CD4-positive, alpha-beta T cell treated with Interleukin-2 at 100 ng/mL for 4 hours (primary cell): ENCODE measurements at places on chromosomes 7 and 10.

DNA sequence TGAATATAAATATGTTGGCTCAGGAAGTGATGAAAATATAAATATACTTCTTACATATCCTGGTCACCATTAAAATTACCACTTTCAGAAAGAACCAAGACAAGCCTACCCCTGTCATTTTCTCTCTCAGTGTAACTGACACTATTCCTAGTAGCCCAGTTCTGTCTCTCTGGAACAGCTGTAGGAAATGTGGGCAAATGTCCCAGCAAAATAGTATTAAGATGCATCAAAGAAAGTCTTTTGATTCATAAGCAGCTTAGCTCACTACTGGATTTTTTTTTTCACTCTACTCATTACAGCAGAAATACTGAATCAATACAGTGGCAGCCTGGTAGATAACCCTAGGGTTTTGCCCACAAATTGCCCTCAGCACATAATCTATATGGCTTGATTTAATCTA is 290.9 kb downstream of the DNAJB9 start:
- no peak for DNase-seq

DNA sequence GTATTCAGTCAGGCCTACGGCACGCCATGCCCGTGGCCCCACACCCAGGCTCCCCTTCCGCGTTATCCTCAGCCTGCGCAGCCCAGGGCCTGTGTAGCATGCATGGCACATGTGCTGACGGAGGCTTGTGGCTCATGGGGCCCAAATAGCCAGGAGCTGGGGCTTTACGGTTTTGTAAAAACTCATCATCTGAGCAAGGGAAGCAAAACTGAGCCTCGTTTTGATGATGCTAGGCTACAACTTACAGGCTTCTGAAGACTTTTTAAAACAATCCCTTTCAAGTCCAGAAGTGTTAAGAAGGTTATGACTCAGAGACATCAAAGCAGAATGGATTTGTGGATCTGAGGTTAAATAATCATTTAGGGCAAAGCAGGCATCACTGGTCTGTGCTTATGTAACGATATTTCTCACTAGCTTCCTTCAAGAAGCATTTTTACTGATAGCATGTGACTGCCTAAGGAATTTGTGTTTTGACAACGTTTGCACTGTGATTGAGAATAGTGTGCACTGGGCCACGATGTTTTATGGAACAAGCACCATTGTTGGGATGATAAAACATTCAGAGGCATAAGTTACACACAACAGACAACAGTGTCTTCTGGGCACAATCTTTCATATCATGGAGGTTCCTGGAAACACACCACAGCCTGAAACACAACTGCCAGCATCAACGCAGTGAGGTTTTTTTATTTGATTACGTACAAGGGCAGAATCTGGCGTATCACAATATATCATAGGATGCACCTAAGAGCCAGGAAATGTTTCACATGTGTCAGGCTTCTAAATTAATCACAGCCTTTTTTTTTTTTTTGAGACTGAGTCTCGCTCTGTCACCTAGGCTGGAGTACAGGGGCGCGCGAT is 274.3 kb downstream of the CCDC3 start:
- DNase-seq = peak; percentile 6

DNA sequence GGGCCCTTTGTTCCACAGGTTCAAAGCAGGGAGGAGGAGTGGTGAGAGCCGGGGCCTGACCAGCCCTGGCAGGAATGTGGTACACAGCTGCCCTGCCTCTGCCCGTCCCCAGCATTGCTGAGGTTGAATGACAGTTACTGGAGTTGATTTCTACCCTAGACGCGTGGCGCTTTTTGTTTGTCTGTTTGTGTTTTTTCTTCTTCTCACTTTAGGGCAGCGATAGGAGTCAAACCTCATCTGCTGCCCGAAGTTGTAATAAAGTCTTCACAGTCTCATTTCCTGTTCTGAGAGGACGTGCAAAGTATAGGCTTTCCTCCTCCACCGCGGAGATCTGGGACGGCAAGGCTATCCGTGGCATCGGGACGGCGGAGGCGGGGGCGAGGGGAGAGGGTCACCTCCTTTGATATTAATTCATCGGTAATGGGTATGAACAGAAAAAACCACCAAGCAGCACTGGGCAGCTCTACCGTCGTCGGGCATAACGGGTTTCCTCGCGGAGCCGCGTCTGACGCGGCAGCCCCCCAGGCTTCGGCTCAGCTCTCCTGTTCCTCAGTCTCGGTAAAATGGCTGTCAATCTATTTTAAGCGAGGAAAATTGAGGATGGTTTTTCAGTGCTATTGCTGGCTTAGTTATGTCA is 160.8 kb downstream of the LRMDA start:
- DNase-seq = no peak

GRCh38 chr10:105150259-105150880 is 509.3 kb downstream of the SORCS3 start:
- no peak for DNase-seq

DNA sequence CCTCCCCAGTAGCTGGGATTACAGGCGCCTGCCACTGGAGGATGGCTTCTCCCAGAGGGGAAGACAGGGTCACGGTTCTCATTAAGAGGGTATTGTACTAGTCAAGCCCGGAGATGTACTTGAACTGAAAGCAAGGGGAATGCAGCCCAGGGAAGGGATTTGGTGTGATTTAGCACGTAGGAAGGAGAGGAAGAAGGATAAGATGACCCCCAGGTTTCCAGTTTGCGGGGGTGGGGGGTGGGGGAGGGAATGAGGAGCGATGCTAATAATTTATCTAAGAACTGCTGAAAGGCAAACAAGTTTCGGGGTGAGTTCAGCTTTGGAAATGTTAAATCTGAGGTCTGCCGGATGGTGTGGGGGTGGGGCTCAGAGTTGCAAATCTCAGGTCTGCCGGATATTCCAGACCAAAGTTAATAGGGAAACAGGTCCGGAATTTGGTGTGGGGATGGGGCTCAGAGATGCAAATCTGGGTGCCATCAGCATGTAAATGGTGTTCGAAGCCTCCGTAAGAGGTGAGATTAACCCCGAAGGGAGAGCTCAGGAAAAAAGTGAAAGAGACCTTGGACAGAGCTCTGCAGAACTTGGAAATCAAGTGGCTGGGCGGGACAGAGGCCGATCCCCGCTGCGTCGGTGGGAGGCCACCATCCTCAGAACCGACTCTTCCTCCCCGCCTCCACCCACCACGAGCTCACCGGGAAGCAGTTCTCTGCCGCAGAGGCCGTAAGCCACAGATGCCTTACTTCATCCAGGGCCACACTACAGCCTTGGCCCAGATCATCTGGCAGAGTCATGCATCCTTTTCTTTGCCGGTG is 1.6 kb upstream of the SEPHS1 start:
- no peak for DNase-seq

DNA sequence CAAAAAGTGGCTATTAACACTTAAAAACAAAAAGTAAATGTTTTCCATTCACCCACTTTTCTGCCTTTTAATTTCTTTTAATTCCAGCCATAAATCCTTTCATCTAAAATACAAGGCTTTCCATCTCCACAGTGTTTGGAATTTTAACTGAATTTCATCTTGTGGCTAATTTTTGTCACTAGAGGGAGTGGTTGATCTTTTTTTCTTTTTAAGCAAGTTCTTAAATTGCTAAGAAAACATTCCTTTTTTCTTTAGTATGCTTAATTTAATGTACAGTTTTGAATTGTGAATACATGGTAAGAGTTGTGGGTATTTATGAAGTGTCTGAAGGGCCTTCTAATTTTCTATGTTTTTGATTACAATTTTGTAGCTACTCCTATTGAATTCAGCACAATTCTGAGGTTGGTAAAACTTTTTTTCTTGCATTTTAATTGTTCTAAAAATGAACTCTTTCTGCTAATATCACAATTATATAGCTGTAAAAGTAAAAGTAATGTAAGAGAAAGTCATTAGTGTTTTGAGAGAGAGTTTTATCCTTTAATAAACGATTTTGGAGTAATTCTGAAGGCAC is 54.9 kb upstream of the ANK3 start:
- peak; percentile 13 for DNase-seq

DNA sequence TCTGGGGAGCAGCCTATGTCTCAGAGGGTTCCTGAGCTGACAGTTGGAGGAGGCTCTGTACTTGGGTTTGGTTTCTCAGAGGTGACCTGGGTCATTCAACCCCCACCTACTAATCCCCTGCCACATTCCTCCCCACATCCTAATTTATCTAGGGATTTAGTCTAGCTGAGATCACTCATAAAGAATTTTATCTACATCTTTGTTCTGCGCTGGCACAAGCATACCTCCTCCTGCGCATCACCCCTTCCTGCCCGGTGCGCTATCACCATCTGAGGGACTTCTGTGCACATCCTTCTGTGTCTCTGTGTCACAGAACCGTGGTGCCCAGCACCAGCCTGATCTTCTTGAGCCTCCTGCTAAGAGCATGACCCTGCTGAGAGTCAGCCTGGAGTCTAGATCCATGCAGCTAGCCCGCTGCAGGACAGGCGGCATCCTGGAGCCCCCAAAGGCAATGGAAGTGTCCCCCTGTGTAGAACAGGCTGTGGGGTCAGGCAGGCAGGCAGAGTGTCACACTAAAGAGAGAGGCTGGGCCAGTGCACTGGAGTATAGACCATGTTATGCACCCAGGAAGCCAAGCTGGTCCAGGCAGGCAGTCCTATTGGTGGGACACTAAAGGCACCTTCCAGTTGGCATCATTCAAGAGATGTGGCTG is 63.6 kb downstream of the ARHGAP22 start:
- no peak for DNase-seq

DNA sequence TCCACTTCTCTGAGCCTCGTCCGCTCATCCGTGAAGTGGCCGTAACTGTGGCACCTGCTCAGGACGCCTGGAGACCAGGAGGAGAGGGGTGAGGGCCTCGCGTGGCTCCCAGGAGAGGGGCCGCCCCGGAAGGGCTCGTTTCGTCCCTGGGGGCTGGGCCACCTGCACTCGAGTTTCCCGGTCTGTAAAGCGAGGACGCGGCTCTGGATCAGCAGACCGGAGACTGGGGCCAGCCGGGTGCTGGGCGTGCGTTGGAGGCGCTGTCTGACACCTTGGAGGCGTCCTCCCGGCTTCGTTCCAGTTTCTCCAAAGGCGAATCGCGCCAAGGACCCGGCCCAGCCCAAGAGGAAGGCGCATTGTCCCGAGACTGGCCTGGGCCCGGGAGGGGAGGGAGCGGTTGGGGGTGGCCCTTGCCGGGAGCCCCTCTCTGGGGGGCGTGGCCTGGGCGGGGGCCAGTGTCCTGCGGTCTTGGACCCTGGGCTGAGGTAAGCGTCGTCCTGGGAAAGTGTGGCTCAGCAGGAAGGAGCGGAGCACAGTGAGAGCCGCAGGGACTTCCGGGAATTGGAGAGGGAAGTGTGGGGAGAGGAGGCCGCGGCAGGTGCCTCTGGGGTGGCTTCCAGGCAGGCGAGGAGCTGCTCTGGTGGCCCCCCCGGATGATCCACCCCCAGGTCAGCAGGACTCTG is 89.6 kb downstream of the FOXL3 start:
- DNase-seq = no peak

- DNase-seq = no peak
Measured at GRCh38 chr7:19268737-19269136, 123.5 kb upstream of the FERD3L start.

DNA sequence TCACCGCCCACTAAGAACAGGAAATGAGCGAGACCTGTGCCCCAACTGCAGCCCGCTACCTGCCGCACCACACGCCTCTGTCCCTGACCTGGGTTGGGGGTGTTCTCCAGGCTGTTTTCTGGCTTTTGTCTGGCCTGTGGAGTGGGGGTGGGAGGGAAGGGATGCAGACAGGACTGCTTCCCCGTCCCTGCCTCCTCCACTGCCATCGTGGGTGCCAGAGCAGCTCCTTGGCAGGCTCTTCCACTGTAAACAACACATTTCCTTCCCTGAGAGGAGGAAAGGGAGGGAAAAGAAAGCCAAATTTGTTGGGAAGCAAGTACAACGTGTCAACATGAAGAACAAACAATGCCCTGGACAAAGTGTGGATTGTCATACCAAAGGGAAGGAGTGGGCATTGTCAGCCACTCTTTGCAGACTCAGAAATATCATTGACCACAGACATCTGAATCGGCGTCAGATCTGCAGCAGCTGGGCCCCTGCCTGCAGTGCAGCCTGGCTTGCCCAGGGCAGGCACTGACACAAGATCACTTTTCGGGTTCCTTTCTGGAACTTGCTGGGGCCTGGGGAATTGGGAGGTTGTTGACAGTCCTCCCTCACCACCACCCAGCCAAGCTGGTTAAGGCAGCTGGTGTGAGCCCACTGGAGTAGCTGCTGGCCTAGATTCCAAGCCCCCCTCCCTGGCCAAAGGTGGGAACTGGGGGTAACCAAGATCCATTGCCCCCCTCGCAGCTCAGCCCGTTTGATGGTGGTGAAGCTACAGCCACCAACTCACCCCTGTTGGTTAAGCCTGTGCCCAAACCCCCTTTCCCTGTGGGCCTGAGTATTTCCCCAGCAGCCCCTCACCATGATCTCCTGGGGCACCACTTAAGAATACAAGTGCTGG is 22.6 kb upstream of the TRIM8 start:
- DNase-seq = no peak

GRCh38 chr10:98215373-98215772 is 52.6 kb downstream of the LOXL4 start:
- DNase-seq = no peak

DNA sequence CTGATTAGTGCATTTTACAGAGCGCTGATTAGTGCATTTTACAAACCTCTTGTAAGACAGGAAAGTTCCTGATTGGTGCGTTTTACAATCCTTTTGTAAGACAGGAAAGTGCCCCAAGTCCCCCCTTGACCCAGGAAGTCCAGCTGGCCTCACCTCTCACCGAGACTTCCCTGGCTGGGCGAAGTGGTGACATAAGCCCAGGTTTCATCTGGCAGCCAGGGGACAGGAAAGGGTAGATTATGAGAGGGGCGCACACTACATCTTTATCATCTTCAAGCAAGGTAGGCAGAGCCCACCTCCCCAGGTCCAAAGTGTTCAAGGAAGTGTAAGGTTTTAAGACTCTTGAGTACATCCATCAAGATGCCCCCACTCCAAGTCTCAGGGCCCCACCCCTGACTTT is 5.5 kb upstream of the GDF10 start:
- DNase-seq = no peak

GRCh38 chr10:74292871-74293427 is 141.9 kb downstream of the ADK start:
- DNase-seq = no peak

GRCh38 chr10:127945341-127945758 is 38.4 kb downstream of the PTPRE start:
- peak; percentile 50 for DNase-seq

DNA sequence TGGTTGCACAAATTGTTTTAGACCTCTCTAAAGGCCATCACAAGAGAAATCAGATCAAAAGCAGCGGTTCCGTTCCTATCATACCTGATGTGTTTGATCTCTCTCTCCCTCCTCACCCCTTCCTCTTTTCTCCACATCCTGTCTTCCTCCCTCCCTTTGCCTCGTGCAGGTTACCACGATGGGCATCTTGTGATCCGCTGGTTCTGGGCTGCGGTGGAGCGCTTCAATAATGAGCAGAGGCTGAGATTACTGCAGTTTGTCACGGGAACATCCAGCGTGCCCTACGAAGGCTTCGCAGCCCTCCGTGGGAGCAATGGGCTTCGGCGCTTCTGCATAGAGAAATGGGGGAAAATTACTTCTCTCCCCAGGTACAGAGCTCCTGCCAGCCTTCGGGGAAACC is 28.5 kb upstream of the STK17A start:
- DNase-seq = peak; percentile 3

DNA sequence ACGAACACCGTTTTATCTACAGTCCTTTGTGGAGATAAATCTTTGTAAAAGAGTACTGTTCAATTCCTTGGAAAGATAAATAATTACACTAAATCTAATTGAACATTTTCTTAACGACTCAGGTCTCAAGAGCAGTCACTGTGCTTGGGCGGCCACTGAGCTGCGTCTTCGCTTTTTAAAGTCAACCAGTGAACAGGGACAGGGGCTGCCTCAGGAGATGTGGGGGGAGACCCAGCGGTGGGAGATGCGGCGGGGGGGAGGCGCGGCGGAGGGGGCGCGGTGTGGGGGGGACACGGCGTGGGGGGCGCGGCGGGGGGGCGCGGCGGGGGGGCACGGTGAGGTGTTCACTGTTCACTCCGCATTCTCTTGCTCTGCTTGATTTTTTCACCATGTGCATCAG is 39.8 kb downstream of the CAMK2B start:
- DNase-seq = no peak
